A549 treated with CpdA at 1 μM for 4 hours (cell line): ENCODE measurements at places on chromosomes 11 and 22. TPM values are rescaled to one million over a fixed set of nuclear protein-coding genes. Genes with fewer than 3 reads are reported as not detected.

NLRP6 gene
- total RNA-seq, result not detected in 5 replicates

LRRC4C gene
- not detected in 5 replicates for total RNA-seq

BBS1 gene
- 7.7 to 11.2 TPM (median 9.1 TPM) in 5 replicates for total RNA-seq

DGAT2 gene
- 2.0 to 2.7 TPM (median 2.0 TPM) in 5 replicates for total RNA-seq

MMP11 gene
- total RNA-seq, result 0.09 to 0.18 TPM (median 0.12 TPM) in 4 of 5 replicates, not detected in the other

MRPL16 gene
- total RNA-seq, result 61.8 to 69.9 TPM (median 64.3 TPM) in 5 replicates

DENND6B gene
- total RNA-seq, result 2.2 to 3.4 TPM (median 2.8 TPM) in 5 replicates

KCNJ1 gene
- total RNA-seq, result not detected in 5 replicates

THRSP gene
- total RNA-seq, result not detected in 5 replicates

C11orf24 gene
- 50.1 to 62.2 TPM (median 60.4 TPM) in 5 replicates for total RNA-seq

ROM1 gene
- 2.2 to 4.7 TPM (median 4.0 TPM) in 5 replicates for total RNA-seq

IFITM10 gene
- 0.79 to 1.9 TPM (median 1.0 TPM) in 5 replicates for total RNA-seq

HBD gene
- total RNA-seq, result not detected in 5 replicates
